ENCODE measurements at places on chromosomes 11 and 22.

GRCh38 chr11:20021212-20021611 lies 139.1 kb downstream of the DBX1 start:
- no peak for DNase-seq

GRCh38 chr22:40108396-40108795 lies 69.3 kb upstream of the TNRC6B start:
- no peak for DNase-seq

GRCh38 chr11:111736621-111737443 lies 29.4 kb downstream of the PPP2R1B start:
- no peak for DNase-seq

DNA sequence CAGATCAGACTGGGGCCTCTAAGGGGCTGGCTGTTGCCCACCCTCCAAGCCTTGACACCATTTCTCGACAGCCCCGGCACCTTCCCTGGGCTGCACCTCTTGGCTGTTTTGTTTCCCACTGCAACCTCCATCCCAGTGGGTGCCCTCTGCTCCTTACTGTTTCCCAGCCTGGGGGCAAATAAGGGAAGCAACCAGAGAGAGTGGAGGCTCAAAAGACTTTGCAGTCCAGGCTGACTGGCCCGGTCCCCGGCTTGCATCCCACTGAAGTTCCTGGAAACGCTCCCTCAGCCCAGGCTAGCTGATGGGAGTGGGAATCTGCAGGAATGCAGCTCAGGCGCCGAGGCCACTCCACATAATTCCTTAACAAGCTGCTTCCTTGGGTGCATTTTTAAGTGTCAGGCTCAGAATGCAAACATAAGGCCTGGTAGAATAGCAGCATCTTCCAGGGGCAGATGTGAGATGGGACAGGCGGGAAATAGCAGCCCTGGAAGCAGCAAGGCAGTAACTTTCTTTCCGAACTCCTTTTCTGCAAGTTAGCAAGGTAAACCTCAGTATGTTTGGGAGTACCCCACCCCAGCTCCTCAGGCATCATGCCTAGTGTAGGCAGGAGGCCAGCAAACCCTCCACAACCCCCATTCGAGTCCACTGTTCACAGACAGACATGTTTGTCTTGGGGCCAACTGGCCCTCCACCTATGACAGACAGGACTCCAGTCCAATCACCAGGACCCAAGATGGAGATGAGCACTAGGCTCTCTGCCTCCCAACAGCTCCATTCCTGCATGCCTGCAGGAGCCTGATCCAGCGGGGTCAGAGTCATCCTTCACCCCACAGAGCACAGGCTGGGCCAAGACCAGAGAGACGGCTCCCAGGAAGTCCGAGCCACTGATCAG lies 39.3 kb downstream of the RPL27A start:
- DNase-seq, result peak; percentile 58

GRCh38 chr11:280706-281485 lies 2.7 kb downstream of the NLRP6 start:
- DNase-seq, result no peak

- no peak for DNase-seq
These were observed 43.9 kb upstream of the PARVG start for GRCh38 chr22:44136786-44137185.

- no peak for DNase-seq
These were observed 34.1 kb upstream of the JAM3 start for GRCh38 chr11:134034496-134035381.

DNA sequence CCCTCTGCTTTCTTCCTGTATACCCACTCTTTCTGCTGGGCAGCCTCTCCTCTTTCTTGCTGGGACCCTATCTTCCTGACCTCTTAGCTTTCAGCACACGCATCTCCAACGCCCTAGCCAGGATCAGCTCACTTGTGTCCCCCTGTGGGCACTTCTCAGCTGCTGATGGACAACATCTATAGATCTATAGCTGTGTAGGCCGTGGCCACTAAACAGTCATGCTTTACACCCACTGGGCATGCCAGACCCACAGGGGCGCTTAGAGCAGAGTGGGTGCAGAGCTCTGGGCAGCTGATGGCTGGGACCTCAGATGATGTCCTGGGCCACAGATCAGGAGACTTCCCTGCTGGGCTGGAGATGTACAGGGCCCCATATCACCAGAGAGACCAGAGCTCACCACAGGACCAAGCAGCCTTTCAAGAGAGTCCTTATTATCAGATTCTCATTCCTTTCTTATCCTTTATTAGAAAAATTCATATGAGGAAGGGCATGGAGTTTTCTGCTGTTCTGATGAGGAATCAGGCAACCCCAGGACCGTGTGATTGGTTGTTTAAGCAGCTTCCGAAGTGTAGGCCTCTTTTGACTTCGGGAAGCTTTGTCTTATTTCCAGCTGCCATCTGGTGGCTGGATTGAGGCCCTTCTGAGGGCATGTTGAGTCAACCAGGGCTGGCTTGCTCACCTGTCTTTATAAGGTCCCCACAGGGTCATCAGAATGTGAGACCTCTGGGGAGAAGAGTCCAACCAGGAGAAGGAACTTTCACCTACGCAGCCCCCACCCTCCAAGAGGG lies 60.5 kb downstream of the OSBP2 start:
- DNase-seq, result peak; percentile 91

- peak; percentile 14 for DNase-seq
These were observed 186.8 kb downstream of the SOX6 start for GRCh38 chr11:16169541-16169940.

DNA sequence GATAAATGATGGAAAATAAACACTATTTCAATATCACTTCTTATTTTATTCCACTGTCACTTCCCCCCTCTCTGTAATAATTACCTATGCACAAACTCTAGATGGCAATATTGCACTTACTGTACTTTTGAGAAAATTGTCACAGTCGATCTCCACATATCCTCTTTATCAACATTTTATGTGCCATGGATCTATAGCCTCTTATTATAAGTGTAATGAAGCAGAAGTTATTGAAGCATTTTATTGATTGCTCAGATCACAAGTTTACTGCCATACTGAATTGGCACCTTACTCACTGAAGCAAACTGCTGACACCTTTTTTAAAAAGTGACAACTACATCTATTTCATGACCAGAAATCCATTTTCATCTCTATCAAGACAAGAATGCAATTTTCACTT lies 133.4 kb downstream of the DCDC1 start:
- peak; percentile 21 for DNase-seq

DNA sequence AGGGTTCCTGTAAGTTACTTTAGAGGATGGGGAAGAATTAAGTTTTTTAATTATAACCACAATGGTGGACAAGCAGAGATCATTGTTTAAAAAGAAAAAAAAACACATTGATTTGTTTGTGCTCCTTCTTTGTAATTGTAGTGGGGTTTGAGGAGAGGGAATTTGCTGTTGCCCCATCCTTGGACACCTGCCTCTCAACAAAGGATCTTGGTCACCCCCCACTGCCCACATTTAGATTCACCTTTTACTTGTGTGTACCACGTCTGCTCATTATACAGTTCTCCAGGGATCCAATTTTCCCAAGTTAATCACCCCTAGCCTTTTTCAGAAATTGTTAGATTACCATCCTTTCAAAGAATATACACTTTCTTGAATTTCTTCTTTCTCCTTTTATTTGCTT lies 53.0 kb downstream of the DNAJC24 start:
- no peak for DNase-seq

- peak; percentile 73 for DNase-seq
These were observed at the start of gene ZPR1 for GRCh38 chr11:116787786-116788486. TSS of gene ZPR1 (minus strand) at chr11:116788023. CDS start at chr11:116787990, 33 bp downstream.

All from fibroblast of pulmonary artery (primary cell).